ENCODE measurements at places on chromosomes 2 and 18.

DNA sequence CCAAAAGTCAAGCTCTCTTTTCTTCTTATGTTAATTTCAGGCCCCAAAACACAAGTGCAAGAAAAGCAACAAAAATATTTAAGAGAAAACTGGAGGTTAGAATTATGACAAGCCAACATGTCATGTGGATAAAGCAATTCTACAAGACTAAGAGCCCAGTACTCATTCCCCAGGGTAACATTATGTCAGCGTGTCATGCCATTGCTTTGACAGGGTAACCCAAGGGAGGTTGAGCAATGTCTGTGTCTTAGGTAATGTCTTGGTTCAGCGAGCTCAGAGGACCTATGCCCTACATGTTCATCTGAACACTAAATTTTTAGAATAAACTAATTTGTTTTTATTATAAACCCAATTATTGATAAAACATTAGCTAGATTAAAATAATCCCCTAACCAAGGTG is 173.2 kb upstream of the ZNF804A start:
- no peak for DNase-seq

DNA sequence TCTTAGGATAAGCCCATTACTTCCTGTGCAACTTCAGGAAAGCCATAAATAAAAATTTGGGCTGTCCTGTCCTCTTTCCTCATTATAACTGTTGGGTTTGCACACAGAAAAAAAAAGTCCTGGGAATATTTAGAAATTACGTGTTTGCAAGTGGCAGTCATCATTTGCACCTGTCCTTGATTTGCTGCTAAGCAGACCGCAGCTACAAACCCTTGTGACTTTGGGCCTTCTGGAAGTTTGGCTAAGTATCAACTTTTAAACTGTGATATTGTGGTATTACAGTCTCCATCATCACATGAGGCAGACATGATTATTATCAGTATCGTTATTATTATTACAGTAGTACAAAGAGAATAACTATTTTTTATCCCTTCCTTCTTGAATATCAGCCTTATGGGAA is 260.7 kb upstream of the SESTD1 start:
- no peak for DNase-seq

GRCh38 chr2:101852824-101853223 is 138.9 kb upstream of the IL1R2 start:
- DNase-seq = no peak

DNA sequence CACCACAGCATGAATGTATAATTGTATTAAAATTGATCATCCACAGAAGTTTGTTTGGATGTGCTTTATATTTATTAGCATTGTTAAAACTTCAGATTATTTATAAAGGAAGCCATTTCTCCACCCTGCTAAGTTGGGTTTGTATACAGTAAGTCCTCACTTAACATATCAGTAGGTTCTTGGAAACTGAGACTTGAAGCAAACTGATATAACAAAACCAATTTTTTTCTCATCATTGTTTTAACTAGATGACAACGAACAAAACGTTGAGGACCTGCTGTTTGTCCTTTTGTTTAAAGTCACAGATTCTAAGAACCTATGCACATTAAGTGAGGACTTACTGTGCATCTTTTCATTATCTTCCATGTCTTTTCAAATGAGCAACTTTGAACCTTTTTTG is 17.1 kb downstream of the C2orf69 start:
- no peak for DNase-seq
